Memory B cell (primary cell): ENCODE measurements at places on chromosomes 2 and 18.

DNA sequence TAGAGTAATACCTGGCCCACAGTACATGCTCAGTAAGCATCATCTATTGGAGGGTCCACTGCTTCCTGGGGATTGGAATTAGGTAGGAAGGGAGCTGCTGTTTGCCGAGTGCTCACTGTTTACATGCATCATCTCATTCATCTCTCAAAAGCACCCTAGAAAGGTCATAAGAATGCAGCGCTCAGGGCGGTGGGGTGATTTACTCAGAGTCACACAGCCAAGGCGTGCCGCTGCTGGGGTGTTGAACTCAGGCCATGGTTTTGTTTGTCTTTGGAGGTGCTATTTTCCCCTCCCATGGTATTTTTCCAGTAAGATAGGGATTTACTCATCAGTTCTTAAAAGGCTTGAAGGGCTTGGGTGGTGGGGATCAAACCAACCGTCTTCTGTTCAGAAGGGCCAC lies 227.5 kb downstream of the LDLRAD4 start:
- H3K4me3 ChIP-seq: no peak overlapping the region
- peaks cover 12% of the 10 kb centered on the region for H3K4me1 ChIP-seq
- no peak for DNase-seq
- peaks cover 15% of the 10 kb centered on the region for H3K27me3 ChIP-seq
- no peak overlapping the region for H3K27ac ChIP-seq

- H3K27me3 ChIP-seq: peaks cover 2% of the 10 kb centered on the region
- H3K4me3 ChIP-seq: no peak overlapping the region
- no peak for DNase-seq
- no peaks in the 10 kb centered on the region for H3K36me3 ChIP-seq
- H3K27ac ChIP-seq: no peak overlapping the region
Observed at GRCh38 chr2:58562276-58562675, 321.2 kb upstream of the FANCL start.

DNA sequence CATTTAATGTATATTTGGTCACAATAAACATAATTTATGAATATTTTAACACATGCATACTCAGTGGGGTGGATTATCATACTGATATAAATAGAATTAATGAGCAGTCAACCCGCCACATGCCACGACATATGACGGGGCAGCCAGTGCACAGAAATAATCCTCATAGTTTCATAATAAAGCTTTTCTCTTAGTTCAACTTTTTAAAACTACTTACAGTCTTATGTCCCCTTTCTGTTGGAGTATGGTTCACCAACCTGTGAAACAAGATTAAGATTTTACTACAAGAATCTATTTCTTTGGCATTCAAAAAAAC lies 75.6 kb upstream of the ETAA1 start:
- no peaks in the 10 kb centered on the region for H3K36me3 ChIP-seq
- no peak overlapping the region for H3K27ac ChIP-seq
- no peaks in the 10 kb centered on the region for H3K27me3 ChIP-seq

DNA sequence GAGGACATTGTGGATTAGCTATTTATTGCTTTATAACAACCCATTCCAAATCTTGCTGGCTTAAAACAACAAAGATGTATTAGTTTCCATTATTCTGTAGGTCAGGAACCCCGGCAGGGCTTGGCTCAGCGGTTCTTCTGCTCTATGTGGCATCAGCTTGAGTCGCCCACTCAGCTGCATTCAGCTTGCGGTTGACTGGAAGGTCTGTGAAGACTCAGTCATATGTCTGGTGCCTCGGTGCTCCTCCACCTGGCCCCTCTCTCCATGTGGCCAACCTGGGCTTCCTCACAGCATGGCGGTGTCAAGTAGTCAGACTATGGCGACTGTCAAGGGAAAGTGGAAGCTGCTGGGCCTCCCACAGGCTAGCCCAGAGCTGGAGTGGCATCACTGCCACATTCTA lies 48.6 kb downstream of the EMILIN2 start:
- no peak for DNase-seq
- H3K4me1 ChIP-seq: no peaks in the 10 kb centered on the region
- H3K4me3 ChIP-seq: no peak overlapping the region
- H3K36me3 ChIP-seq: peaks cover 16% of the 10 kb centered on the region
- no peaks in the 10 kb centered on the region for H3K27me3 ChIP-seq

DNA sequence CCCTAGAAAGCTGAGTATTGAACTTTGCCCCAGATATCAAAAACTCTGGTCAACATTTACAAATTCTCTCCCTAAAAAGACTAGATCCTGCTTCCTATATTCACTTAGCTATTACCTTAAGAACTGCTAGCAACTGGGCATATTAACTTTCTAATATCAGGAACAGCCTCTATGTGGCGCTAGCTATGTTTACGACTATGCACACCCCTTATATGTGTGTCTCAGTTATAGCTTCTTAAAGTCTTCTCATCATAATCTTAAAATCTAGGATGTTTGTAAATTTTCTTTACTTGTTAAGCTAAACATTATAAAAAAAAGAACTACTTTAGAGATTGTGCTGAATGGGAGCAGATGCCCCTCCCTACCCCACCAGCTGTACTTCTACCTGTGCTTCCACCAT lies 1.7 kb upstream of the STAMBP start:
- H3K4me1 ChIP-seq: peaks cover 32% of the 10 kb centered on the region
- peaks cover 3% of the 10 kb centered on the region for H3K36me3 ChIP-seq
- no peak overlapping the region for H3K27ac ChIP-seq

- H3K4me3 ChIP-seq: no peak overlapping the region
- peaks cover 16% of the 10 kb centered on the region for H3K36me3 ChIP-seq
- no peak for DNase-seq
- peaks cover 5% of the 10 kb centered on the region for H3K4me1 ChIP-seq
- no peaks in the 10 kb centered on the region for H3K27me3 ChIP-seq
- H3K27ac ChIP-seq: no peak overlapping the region
Observed at GRCh38 chr2:24832073-24832461, 38.8 kb downstream of the CENPO start.

DNA sequence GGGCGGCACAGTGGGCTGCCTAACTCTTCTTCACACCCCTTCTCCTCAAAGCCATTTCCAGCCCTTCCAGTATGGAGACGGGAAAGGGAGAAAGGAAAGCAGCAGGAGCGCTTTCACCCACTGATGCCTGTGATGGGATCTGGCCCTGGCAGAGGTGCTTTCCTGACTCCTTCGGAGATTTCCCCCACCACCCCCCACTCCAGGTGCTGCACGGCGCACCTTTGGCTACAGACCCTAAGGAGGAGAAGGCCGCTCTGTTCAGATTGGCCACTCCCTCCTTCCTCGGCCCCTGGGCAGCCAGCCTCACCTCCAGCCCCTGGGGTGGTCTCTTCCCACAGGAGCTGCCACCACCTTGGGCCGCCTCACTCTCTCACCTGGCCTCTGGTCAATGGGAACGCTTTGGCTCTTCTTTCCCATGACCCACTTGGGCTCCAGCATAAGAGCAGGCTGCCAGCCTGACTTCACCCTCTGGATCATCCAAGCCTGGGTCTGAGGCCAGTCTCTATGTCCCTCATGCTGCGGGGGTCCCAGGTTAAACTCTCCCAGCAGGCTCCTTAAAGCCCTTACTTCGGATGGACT lies 18.4 kb upstream of the MAL start:
- H3K4me3 ChIP-seq: no peak overlapping the region
- H3K27me3 ChIP-seq: peaks cover 6% of the 10 kb centered on the region
- no peak for DNase-seq
- no peak overlapping the region for H3K27ac ChIP-seq
- H3K4me1 ChIP-seq: no peaks in the 10 kb centered on the region

- no peak overlapping the region for H3K27ac ChIP-seq
- H3K36me3 ChIP-seq: no peaks in the 10 kb centered on the region
- H3K4me1 ChIP-seq: no peaks in the 10 kb centered on the region
- no peak for DNase-seq
- H3K4me3 ChIP-seq: no peak overlapping the region
- H3K27me3 ChIP-seq: peaks cover 2% of the 10 kb centered on the region
Observed at GRCh38 chr2:118580107-118580506, 267.3 kb downstream of the EN1 start.

DNA sequence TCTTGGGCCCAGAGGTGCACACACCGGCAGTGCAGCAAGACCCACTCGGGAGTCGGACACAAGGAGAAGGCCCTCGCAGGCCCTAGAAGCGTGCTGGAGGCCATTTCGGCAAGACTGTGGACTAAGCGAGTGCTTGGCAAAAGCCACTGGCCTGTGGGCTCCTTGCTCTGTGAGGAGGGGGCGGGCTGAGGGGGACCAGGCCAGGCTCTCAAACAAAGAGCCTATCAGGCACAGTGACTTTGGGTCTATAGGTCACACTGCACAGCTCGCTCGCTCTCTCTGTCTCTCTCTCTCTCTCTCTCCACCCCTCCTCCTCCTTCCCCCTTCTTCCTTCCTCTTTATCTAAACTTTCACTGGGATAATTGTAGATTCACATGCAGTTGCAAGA lies 23.6 kb upstream of the ZCCHC2 start:
- no peak for DNase-seq
- peaks cover 11% of the 10 kb centered on the region for H3K4me1 ChIP-seq
- H3K27me3 ChIP-seq: no peaks in the 10 kb centered on the region
- H3K36me3 ChIP-seq: no peaks in the 10 kb centered on the region
- H3K4me3 ChIP-seq: no peak overlapping the region
